ENCODE measurements at places on chromosomes 1 and 21.

GRCh38 chr1:181981821-181982220 lies 79.7 kb downstream of the ZNF648 start:
- DNase-seq = no peak

DNA sequence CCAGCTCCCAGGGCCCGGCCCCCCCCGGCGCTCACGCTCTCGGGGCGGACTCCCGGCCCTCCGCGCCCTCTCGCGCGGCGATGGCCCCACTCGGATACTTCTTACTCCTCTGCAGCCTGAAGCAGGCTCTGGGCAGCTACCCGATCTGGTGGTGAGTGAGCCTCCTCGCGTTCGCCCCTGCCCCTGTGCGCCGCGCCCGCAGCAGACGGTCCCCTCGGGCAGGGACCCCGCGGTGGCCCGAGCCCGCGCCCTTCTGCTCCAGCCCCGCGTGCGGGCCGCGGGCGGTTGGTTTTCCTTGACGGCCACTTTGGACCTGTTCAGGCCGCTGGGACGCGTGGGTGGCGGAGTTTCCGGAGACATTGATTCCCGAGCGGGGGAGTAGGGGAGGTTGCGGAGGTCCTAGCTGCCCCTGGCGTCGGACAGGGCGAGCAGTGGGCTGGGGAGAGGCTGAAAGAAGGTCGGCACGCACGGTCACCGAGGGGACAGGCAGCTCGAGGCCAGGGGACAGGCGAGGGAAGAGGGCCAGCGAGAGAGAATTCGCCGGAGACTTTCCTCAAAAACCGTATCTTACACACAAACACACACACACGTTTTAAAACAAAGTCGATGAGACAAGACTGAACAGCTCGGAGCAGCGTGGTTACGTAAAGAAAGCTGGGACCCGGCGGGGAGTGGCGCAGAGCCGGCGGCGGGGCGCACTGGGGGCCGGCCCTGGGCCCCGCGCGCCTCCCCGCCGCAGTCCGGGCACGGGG lies 427 bp downstream of the WNT3A start:
- no peak for DNase-seq

- no peak for DNase-seq
Observed at GRCh38 chr21:45774291-45774690, 130.8 kb downstream of the PCBP3 start.

GRCh38 chr21:39004634-39005501 lies 178.4 kb downstream of the PSMG1 start:
- peak; percentile 13 for DNase-seq

GRCh38 chr1:157006676-157007075 lies 38.9 kb downstream of the ARHGEF11 start:
- DNase-seq = no peak

DNA sequence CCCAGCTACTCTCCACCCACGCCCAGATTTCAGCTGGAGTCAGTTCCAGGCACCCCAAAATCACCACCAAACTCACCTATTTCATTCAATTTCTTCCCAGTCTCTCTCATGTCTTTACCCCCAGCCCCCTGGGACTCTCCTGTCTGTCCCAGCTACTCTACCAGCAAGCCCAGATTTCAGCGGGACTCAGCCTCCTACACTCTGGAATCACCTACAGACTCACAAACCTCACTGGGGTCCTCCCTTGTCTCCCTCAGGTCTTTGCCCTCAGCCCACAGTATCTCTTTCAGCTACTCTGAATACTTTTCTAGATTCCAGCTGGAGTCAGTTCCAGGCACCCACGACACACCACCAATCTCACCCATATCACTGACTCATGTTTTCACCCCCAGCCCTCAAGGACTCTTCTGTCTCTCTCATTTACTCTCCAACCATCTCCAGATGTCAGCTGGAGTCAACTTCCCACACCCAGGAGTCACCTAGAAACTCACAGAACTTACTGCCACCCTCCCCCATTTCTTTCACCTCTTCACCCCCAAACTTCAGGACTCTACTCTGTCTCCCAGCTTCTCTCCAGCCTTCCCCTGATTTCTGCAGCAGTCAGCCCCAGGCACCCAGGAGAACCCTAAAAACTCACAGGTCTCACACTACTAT lies 1529.3 kb upstream of the TPTE start:
- DNase-seq = no peak

GRCh38 chr1:20381045-20381641 lies 90.5 kb downstream of the VWA5B1 start:
- DNase-seq = no peak

- DNase-seq = no peak
Observed at GRCh38 chr1:109637446-109637845, 17.8 kb downstream of the AMPD2 start.

DNA sequence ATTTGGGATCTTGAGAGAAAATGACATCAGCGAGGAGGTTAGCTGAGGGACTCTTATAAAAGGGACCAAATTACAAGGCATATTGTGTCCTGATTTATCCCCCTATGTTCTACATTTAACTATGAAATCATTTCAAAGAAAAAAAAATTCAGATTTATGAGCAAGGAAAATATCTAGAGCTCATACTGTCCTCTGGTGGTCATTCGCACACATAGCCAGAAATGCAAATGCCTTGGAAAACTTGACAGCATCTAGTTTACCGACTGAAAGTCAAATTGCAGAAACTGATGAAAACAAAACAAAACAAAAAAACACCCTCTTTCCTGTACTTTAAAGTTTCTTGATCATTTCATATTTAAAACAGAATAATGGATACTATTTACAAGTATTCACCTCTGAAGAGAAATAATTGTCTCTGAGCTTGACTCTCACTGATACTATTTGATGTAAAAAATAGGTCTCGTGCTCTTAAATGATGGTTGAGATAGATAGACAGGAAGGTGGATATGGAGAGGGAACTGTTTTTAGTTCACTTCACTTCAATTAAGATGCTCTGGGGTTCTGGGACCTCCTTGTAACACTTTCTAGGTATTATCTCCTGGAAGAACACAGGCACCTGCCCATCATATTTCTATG lies 253.8 kb downstream of the PCP4 start:
- DNase-seq = peak; percentile 58

- no peak for DNase-seq
Observed at GRCh38 chr1:192235127-192235526, 76.9 kb downstream of the RGS18 start.

DNA sequence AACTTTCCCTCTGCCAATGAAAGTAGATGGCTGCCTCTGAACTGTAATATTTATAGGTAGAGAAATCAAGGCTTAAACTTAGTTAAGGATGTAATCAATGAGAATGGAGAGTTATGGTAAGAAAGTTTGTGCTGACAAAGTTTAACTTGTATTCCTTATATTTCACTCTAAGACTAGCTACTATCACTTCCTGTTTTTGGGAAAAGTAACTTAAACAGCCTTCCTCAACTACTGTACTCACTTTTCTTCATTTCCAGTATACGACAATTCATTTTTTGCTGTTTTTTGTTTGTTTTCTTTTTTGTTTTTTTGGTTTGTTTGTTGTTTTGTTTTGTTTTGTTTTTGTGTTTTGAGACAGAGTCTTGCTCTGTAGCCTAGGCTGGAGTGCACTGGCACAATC lies 3.7 kb downstream of the RGS18 start:
- no peak for DNase-seq

DNA sequence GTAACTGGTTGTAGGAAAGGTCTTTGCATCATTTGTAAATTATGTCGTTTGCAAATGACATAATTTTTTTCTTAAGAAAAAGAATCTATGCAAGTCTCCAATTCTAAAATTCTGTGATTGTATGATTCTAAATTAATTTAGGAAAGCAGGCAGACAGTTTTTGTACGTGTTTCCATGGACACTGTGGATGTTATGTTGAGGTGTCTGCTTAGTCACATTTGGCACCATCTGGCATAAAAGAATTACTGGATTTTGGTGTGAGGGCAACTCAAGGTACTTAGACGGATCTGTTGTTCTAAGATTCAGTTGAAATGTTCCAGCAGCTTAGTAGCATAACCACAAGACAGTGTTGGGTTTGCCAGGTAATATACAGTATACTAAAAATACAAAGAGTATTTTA lies 42.5 kb downstream of the C1orf21 start:
- DNase-seq = no peak

GRCh38 chr1:21124846-21125245 lies 51.9 kb downstream of the EIF4G3 start:
- no peak for DNase-seq

GRCh38 chr1:30274976-30275621 lies 448.3 kb downstream of the MATN1 start:
- no peak for DNase-seq

- no peak for DNase-seq
Observed at GRCh38 chr1:3914331-3914851, 14.3 kb upstream of the C1orf174 start.

GRCh38 chr1:119829625-119830024 lies 18.4 kb upstream of the REG4 start:
- DNase-seq = peak; percentile 10

DNA sequence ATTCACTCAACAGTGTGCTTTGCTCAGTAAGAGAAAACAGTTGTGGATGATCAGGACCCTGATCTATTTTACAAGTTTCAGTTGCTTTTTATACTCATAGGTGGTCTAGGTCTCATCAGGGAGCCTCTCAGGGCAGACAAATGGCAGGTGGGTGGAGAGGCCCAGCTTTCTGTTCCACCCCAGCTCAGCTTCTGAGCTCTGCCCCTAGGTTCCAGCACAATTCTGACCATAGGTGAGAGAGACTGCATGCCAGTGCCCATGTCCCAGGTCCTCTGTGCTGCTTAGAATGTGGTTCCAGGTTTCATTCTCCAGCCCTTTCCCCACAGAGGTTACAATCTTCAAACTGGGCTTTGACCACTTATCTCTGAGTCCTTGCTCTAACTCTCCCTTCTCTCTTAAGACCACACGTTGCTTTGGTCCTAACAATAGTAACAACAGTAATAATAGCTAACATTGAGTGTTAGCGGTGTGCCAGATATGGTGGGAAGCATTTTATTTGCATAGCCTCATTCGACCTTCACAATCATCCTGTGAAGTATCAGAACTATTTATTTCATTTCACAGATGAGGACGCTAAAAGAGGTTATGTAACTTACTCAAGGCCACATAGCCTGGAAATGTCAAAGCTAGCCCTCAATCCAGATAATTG lies 19.6 kb upstream of the DUSP10 start:
- DNase-seq = no peak

GRCh38 chr21:43933199-43933598 lies 68.2 kb downstream of the AGPAT3 start:
- DNase-seq = no peak

DNA sequence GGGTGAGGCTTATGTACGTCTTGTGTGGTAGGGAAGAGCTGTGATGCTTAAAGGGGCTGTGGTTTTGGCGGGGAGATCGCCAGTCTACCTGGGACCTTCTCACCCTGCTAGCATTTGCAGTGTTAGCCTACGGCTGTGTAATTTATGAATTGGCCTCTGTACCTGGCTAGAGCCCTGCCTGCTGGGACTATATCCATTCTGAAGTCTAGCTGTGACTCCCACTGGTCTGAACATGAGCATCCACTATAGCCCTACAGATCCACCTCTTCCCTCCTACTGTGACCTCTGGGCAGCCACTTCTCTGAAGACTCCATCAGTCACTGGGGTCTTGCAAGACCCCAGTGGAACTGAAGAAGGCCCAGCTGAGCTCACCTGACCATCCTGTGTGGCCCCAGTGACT lies 73.7 kb downstream of the MT1HL1 start:
- DNase-seq = no peak

- DNase-seq = no peak
Observed at GRCh38 chr1:88062650-88063153, 621.4 kb upstream of the PKN2 start.

- DNase-seq = peak; percentile 89
Observed at GRCh38 chr1:30823969-30824735, 66.6 kb upstream of the LAPTM5 start.

GRCh38 chr1:173661763-173662162 lies 7.9 kb downstream of the ANKRD45 start:
- no peak for DNase-seq

- peak; percentile 54 for DNase-seq
Observed at GRCh38 chr1:18535391-18536210, 54.9 kb downstream of the KLHDC7A start.
